ENCODE measurements at places on chromosomes 1 and 21.

DNA sequence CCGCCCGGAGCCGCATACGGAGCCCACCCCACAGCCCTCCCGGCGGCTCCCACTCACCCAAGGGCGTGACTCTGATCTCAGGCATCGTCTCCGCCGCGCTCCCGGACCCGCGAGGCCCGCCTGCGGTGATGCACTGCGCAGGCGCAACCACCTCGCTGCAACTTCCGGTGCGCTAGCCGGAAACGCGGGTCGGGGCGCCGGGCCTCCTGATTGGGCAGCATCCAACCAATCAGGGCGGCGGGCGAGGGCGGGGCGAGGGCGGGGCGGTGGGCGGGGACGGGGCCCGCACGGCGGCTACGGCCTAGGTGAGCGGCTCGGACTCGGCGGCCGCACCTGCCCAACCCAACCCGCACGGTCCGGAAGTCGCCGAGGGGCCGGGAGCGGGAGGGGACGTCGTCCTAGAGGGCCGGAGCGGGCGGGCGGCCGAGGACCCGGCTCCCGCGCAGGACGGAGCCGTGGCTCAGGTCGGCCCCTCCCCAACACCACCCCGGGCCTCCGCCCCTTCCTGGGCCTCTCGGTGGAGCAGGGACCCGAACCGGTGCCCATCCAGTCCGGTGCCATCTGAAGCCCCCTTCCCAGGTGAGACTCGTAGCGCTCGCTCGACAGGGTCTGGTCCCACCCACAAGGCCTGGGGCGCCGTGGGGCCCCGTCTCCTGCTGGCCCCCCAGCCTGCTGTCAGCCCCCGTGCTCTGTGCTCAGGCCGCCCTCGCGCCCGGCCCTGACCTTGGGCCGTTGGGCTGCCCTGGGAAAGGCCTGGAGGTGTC is at the start of the genes CPTP and INTS11:
Gene CPTP (plus strand): TSS at position 279 of the 764 bp plus-strand sequence. CDS start 2,109 bp downstream, outside the sequence.
Gene INTS11 (minus strand): TSS at position 137 of the 764 bp plus-strand sequence. CDS start 52 bp downstream, at position 85.
- peak; percentile 81 for DNase-seq

- no peak for DNase-seq
Observed at GRCh38 chr1:198278943-198279342, 122.1 kb downstream of the NEK7 start.

DNA sequence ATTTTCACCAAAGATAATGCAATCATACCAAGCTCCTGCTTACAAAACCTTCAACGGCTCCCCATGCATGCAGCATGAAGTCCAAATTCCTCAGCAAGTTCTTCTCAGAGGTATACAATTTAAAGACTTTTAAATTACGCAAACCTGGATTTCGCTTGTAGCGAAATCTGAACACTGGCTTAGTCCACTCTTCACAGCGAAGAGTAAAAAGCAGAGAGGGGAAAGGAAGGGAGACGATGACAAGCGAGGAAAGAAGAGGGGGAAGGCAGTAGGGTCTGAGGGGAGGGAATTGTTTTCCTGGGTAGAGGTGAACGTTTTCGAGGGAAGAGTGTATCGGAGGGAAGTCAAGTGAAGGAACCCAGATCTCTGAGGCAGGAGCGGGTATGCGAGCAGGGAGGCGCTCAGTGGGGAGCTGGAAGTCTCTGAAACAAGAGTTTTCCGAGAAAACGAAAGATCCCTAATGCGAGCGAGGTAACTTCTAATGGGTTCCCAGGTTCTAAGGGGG is 790 bp downstream of the TESK2 start:
- DNase-seq, result no peak

- DNase-seq, result no peak
Observed at GRCh38 chr1:114122941-114123618, 30.6 kb downstream of the SYT6 start.

GRCh38 chr1:198176179-198176578 is 19.4 kb downstream of the NEK7 start:
- no peak for DNase-seq

- DNase-seq, result no peak
Observed at GRCh38 chr1:240619906-240620621, 8.1 kb upstream of the GREM2 start.

GRCh38 chr21:34781526-34781925 is 112.7 kb downstream of the CLIC6 start:
- DNase-seq, result no peak

DNA sequence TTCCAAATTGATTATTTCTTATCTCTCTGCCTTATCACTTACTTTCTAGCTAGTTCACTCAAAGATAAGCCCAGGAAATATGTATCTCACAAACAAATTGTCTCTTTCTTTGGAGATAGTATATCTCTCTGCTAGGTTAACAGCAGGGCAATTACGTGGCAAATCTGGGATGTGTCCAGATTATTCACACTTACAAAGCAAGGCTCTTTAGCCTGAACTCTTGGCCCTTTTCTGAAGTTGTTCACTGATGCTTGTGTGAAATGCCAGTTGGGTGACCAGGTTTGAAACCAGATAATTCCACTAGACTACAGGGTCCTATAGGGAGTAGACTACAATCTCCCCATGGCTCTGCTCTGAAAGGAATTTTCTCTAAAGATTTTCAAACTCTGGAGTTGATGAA is 30.8 kb upstream of the FAM78B start:
- DNase-seq, result no peak

DNA sequence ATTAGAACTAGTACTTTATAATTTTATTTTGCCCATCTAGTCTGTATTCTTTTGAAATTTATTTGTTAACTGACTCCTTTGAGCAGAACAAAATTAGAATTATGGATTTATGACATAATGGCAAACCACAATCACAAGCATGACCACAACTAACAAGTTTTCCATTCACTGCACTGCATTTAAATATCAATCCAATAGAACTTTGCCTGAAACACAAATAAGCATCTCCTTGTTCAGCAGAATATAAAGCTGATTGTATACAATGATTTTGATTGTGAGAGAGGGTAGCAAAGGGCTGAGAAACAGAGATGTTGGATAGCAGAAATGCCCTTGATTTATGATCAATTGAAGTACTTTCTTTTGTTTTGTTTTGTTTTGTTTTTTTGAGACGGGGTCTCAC is 495.5 kb upstream of the RGS18 start:
- DNase-seq, result no peak

DNA sequence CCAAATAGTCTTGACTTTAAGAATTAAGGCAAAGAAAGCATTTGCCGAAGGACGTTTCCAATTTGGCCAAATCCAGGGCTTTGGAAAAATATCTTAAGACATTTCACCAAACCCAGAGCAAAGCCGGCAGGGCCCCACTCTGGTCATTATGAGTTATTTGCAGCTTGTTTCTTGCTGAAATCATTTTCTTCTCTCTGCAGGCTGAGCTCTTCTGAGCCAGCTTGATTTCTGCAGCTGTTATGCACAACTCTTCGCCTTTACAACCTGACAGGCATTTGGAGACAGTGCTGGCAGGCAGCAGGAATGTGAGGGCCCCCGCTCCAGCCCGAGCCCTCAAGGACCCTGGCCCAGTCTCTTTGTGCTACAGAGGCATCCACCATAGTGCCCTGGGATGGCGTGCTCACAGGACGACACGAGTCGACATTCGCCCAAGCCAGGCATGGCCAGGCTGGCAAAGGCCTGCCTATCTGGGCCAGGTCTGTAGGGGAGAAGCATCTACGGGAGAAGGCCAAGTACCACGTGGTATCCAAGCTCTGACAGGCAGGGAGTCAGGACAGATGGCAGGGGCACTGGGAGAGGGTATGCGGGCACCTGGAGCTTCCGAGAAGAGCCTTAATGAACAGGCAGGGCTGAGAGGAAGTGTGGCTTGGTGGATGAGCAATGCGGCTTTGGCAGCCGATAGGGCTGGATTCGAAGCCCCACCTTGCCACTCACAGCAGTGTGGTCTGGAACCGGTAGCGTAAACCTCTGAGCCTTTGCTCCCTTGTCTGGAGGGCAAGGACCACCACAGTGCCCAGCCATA is 32.3 kb downstream of the SYF2 start:
- no peak for DNase-seq

DNA sequence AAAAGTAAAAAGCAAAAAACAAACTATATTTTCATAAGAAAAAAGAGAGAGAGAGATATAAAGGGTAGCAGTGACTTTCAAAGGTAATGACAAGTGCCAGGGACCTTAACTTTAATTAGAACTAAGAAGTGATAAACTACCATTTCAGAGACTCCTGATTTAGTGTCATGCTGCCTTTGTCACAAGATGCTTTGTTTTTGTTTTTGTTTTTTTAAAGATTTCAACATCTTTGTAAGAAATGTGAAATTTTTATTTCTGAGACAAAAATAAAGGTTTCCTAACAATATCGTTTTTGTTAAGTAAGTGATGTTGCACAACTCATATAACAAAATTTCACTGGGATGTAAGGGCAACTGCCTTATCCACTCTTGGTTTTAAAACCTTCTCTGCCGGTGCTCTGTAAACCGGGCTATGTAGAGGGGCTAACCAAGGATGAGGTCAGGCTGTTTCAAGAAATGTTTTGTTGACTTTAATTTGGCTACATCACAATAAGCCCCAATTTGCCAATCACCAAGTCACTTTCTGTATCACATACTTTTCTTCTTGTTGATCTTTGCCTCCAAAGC is 35.2 kb upstream of the SYT2 start:
- DNase-seq, result no peak

DNA sequence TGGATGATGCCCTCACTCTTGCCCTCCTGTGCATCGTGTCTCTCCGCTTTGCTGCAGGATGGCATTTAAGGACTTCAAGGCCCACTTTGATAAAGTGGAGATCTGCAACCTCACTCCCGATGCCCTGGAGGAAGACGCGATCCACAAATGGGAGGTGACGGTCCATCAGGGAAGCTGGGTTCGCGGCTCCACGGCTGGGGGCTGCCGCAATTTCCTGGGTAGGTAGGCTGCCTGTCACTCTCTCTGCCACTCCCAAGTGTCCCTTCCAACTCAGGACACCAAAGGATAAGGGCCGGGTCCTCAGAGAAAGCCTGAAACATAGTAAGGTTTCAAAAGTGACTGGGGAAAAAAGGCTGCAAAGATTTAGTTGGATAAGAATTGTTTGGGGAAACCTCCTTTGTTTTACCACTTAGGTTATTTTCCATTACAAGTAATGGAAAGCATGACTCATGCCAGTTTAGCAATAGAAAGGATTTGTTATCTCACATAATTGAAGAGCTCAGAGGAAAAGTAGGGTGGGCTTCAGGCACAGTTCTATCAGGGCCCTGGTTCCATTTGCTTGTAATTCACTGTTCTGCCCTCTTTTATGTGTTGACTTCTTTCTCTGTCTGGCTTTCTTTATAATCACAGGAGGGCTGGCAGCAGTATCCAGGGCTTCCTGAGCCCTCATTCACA is 31.9 kb downstream of the CAPN9 start:
- no peak for DNase-seq

- DNase-seq, result no peak
Observed at GRCh38 chr21:45302082-45303061, 14.7 kb upstream of the POFUT2 start.

DNA sequence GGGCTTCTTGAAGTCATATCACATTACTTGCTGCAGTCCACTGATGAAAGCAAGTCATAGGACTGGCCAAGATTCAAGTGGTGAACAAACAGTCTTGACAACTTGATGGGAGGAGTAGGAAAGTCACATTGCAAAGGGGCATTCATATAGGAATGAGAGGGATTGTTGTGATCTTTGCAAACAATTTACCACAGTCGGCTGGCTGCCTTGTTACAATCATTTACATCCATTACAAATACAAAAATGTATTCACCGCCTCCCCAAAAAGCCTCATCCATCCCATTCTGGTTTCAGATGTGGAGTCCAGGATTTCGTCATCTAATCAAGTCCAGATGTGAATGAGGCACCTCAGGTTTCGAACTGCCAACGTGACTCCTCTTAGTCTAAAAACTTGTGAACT is 26.8 kb downstream of the GORAB start:
- no peak for DNase-seq

DNA sequence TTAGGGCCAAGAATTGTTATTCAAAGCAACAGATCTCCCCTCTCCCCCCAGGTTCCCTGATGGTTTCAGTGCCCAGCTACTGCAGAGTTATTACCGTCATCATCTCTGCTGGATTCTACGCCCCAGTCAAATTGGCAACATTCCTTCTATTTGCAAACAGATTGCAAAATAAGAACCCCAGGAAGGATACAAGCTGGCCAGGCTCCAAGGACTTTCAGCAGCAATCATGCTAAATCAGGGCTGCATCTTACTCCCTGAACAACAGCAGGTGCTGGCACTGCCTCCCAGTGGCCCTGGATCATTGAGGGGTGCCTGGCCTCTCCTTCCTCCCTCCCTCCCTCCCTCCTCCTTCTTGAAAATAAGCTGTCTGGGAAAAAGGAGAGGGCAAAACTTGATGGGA is 521.6 kb upstream of the BEND5 start:
- no peak for DNase-seq

- peak; percentile 7 for DNase-seq
Observed at GRCh38 chr1:88800382-88801051, 90.8 kb downstream of the GTF2B start.

DNA sequence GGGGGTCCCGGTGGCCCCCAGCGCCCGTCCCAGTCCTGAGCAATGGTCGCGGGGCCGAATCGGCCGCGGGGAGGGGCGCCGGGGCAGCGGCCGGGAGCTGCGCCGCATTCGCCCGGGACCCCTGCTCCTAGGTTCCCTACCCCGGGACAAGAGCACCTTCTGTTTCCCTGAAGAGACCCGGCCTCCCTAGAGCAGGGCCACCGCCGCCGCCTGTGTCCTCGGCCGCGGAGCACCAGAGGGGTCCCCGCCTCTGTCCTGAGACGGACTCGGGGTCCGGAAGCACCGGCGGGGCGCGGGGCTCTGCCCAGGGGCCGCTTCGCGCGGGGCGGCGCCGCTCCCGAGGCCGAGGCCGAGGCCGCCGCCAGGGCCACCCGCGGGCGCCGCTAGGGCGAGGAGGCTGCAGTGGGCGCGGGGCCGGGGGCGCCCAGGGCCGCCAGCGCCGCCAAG is 157.9 kb downstream of the CASZ1 start:
- no peak for DNase-seq

DNA sequence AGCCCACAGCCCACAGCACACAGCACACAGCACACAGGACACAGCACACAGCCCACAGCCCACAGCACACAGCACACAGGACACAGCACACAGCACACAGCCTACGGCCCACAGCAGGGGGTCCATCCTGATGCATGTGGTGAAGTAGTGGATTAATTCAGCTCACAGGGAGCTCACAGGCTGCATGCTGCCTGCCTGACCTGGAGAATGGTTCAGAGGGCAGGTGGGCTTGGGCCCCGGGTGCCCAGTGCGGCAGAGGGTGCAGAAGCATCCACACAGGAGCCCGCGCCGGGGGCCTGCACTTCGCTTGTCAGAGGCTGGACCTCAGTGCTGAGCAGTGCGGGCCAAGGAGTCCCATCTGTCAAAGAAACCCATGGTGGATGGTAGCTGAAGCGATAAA is 21.1 kb upstream of the AJAP1 start:
- DNase-seq, result no peak

Data from 8988T (cell line).